Kidney (tissue), 22 donors: ENCODE measurements at places on chromosomes 1 and 21. TPM values are rescaled to one million over a fixed set of nuclear protein-coding genes. Genes with fewer than 3 reads are reported as not detected.
A peak's percentile ranks its signal among the peaks of the same experiment; 100 is the strongest.

DNA sequence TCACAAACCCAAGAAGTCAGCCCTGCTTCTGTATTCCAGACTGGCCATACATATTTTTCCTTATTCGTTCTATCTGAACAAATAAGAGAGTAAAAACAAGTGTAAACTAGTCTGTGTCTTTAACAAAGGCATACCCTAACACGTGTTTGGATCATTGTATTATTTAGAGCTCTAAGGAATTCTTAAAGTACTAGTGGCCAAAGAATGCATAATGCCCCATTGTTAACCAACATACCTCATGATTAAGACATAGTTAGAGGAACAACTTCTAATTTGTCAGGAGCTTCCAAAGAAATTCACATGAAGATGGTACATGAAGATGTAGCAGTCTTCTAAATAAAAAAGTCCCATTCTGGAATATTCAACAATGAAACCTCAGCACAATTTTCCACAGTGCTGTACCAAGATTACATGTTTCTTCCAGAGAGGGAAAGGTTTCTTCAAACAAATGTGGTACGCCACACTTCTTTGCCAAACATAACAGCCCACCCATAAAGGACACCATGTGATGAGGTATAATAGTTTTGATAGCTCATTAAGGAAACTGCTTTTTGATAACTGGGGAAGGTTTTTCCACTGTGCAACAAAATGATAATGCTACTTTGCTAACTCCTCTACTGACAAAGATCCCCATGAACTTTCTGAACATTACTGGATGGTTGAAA, 5.0 kb downstream of the PALMD start:
- H3K27me3 ChIP-seq: no peaks in the 10 kb centered on the region
- peak overlapping the region; percentile 87 for H3K27ac ChIP-seq
- H3K36me3 ChIP-seq: no peaks in the 10 kb centered on the region
- DNase-seq: no peak

DNA sequence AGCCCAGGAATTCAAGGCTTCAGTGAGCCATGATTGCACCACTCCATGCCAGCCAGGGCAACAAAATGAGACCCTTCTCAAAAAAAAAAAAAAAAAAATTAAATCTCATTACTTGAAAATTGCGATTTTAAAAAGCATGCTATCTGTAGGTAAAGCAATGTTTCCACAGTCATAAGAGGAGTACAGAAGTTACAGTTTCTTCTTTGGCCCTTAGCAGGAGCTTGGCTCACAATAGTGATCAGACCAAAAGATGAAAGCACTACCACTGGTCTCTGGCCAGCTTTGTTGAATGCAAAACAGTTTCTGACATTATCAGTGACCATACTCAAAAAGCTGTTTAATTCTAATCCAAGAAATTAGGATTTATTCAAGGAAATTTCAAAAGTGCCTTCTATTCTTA, 31.2 kb downstream of the VAV3 start:
- no peaks in the 10 kb centered on the region for H3K36me3 ChIP-seq
- H3K27ac ChIP-seq: no peak overlapping the region
- no peak for DNase-seq
- no peaks in the 10 kb centered on the region for H3K27me3 ChIP-seq
- no peak overlapping the region for H3K4me3 ChIP-seq

- H3K36me3 ChIP-seq: no peaks in the 10 kb centered on the region
- DNase-seq: no peak
- H3K27ac ChIP-seq: no peak overlapping the region
These were observed 59.5 kb upstream of the ENAH start for GRCh38 chr1:225712391-225712790.

DNA sequence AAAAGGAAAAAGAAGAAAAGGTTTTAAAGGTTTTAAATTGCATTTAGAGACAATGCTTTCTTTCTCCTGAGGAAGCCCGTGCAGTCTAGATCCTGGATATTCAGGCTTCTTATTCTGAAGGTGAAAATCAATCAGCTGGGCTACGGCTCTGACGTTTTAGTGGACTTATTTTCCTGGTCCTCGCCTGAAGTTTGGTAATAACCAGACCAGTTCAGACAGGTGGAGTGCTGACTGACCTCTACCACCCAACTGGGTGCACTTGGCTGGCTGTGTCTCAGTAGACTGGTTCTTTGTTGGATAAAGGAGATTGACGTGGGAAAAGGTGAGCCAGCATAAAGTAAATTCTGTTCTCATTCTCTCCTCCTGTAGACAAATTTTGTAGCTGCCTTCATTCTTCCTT, 7.2 kb upstream of the ATP1A1 start:
- peaks cover 5% of the 10 kb centered on the region for H3K4me1 ChIP-seq
- H3K4me3 ChIP-seq: no peak overlapping the region
- H3K27me3 ChIP-seq: no peaks in the 10 kb centered on the region

LRRC8D gene
- 16.3 TPM for polyA plus RNA-seq

SERINC2 gene
- polyA plus RNA-seq: 99.2 TPM

KRTAP10-11 gene
- polyA plus RNA-seq: not detected

DNA sequence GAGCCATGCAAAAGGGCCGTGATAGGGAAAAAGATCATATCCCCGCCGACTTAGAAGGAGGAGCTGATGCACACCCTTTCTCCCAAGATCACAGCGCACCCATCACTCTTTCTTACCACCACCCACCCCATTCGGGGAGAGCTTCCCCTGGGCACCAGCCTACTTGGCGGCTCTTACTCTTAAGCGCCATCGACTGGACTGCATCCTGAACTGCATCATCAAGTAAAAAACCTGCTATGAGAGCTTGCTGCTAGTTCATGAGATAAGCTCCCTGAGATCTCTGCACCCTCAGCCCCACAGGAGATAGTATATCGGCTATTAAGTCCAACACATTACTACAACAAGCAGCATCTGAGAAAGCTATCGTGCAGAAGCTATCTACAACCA, 125.1 kb downstream of the BARHL2 start:
- no peaks in the 10 kb centered on the region for H3K4me1 ChIP-seq
- no peaks in the 10 kb centered on the region for H3K27me3 ChIP-seq
- no peaks in the 10 kb centered on the region for H3K36me3 ChIP-seq
- DNase-seq: no peak
- H3K4me3 ChIP-seq: no peak overlapping the region

GRCh38 chr1:154624746-154625643, 17.0 kb upstream of the ADAR start:
- H3K4me1 ChIP-seq: no peaks in the 10 kb centered on the region
- DNase-seq: no peak
- H3K27ac ChIP-seq: no peak overlapping the region
- no peaks in the 10 kb centered on the region for H3K36me3 ChIP-seq
- H3K27me3 ChIP-seq: no peaks in the 10 kb centered on the region
- no peak overlapping the region for H3K4me3 ChIP-seq

GRCh38 chr1:238895911-238896310, 490.5 kb upstream of the CHRM3 start:
- no peak for DNase-seq
- H3K4me1 ChIP-seq: no peaks in the 10 kb centered on the region
- H3K4me3 ChIP-seq: no peak overlapping the region
- no peaks in the 10 kb centered on the region for H3K27me3 ChIP-seq
- H3K27ac ChIP-seq: no peak overlapping the region
- no peaks in the 10 kb centered on the region for H3K36me3 ChIP-seq

- peak; percentile 51 for DNase-seq
- H3K36me3 ChIP-seq: no peaks in the 10 kb centered on the region
- peaks cover 12% of the 10 kb centered on the region for H3K27me3 ChIP-seq
- no peak overlapping the region for H3K27ac ChIP-seq
- H3K4me3 ChIP-seq: no peak overlapping the region
- H3K4me1 ChIP-seq: peaks cover 9% of the 10 kb centered on the region
These were observed 38.2 kb upstream of the H6PD start for GRCh38 chr1:9196129-9197040.

GRCh38 chr21:28100366-28100765, 892.3 kb downstream of the LTN1 start:
- H3K27me3 ChIP-seq: no peaks in the 10 kb centered on the region
- H3K4me3 ChIP-seq: no peak overlapping the region

DNMT3L gene
- 0.47 TPM for polyA plus RNA-seq

DNA sequence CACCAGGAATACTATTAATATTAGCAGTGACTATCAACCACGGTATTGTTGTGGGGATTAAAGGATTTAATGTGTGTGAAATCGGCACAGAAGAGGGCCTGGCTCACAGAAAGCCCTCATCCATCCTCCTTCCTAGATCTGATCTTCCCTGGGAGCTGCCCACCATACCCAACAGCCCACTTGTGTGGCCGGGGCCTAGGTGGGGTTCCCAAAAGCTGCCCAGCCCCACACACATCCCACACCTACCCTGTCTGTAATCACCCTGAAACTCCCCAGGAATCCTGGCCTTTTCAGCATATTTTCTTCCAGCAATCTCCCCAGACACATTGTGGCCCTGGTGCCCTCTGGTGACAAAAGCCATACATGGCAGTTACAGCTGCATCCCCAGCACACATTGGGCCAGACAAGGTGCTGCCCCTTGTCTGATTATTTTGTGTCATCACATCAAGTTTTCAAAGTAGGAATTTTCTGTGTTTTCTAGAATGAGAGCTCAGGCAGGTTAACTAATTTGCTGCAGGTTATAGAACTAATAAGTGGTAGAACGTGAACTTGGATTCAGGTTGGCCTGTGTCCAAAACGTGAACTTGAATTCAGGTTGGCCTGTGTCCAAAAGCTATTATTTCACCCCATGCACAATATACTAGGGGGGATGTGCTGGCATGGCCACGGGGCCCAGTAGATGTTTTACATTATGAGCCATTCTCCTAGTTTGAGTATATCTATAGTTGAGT, 5.3 kb upstream of the SLC6A9 start:
- no peak overlapping the region for H3K27ac ChIP-seq
- H3K4me1 ChIP-seq: no peaks in the 10 kb centered on the region
- H3K27me3 ChIP-seq: no peaks in the 10 kb centered on the region
- no peaks in the 10 kb centered on the region for H3K36me3 ChIP-seq
- DNase-seq: peak; percentile 66
- no peak overlapping the region for H3K4me3 ChIP-seq

DNA sequence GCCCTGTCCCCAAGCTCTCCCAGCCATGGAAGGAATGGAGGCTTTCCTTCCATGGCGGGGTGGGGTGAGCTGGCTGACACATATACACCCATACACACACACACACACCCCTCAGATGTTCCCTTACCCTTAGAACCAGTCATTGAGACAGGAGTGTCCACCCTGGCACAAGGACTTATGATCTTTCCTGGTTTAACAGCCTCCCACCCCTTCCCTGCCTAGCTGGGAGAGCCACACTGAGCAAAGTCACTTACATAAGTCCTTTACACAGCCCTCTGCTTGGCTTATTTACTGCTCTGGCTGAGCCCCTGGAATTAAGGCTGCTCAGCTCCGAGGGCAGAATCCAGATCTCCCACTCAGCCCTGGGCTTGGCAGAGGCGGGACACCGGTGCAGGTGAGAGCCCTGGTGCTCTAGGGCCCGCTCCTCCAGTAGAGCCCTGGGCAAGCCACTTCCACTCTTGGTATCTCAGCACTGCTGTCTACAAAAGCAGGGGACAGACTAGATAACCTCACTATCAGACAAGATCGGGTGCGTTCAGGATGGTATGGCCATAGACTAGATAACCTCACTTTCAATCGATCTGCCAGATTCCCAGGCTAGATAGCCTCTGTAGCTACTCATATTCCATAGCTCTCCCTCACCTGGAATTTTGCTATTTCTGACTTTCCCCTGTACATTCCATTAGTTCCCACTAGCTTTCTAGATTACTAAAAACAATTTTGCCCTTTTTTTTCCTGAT, 16.7 kb downstream of the SLC6A9 start:
- H3K36me3 ChIP-seq: no peaks in the 10 kb centered on the region
- no peaks in the 10 kb centered on the region for H3K27me3 ChIP-seq

IL10 gene
- 0.49 TPM for polyA plus RNA-seq

- H3K36me3 ChIP-seq: no peaks in the 10 kb centered on the region
- H3K4me3 ChIP-seq: no peak overlapping the region
- no peaks in the 10 kb centered on the region for H3K4me1 ChIP-seq
- H3K27me3 ChIP-seq: no peaks in the 10 kb centered on the region
- no peak for DNase-seq
These were observed 1809.6 kb downstream of the BRINP3 start for GRCh38 chr1:188668083-188668482.

GNG12 gene
- polyA plus RNA-seq: 46.1 TPM
